ENCODE measurements at places on chromosomes 5 and 9. TPM values are rescaled to one million over a fixed set of nuclear protein-coding genes. Genes with fewer than 3 reads are reported as not detected.
A peak's percentile ranks its signal among the peaks of the same experiment; 100 is the strongest.

Gene IFNK
- total RNA-seq = not detected

Gene LIFR
- 61.1 TPM for total RNA-seq

DNA sequence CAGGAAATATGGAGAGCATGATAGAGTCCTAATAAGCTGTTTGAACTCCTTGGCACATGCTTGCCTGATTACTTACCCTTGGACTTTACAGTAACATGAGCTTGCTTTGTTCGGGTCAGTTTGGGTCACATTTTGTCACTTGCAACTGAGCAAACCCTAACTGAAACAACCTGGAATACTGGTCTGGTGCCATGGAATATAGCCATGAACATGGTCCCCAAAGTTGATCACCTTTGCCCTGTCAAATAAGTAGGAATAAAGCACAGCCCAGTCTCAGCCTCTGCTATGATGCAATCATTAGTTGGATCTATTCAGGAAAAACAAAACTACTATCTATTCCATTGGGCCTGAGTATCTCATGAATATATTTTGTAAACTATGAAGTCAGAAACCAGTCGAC is 18.2 kb downstream of the CDO1 start:
- H3K36me3 ChIP-seq = no peaks in the 10 kb centered on the region
- DNase-seq = no peak
- no peaks in the 10 kb centered on the region for H3K27me3 ChIP-seq

DNA sequence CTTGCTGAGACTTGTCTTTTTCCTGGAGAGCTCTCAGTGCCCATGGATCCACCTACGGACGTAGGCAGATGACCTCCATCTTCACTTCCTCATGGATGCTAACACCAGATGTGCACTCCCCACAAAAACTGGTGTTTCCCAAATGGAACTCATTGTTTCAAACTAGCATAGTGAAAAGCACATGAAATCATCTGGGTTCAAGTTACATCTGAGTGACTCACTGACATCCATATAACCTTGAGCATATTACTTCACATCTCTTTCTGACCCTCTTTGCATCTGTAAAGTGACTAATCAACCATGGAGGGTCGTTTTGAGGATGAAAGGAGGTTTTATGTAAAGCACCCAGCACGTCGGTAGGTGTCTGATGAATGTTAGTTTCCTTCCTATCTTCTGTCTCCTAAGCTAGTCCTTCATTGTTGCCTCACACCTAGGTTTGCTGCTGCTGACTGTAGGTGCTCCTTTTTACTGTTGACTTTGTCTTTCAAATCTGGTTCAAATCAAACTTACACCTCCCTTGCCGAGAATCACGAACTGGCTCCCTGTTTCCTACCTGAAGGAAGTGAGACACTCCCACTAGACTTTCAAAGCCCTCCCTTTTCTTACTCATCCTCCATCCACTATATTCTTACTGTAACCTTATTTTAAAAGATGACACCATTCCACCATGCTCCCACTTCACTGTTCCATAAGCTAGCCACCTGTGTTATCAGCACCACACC is 10.3 kb downstream of the OCLN start:
- H3K27ac ChIP-seq = no peak overlapping the region
- H3K36me3 ChIP-seq = no peaks in the 10 kb centered on the region
- DNase-seq = no peak
- no peaks in the 10 kb centered on the region for H3K4me1 ChIP-seq
- H3K4me3 ChIP-seq = no peak overlapping the region

GRCh38 chr9:89405826-89406225 is 87.5 kb downstream of the SECISBP2 start:
- no peak for DNase-seq
- H3K27me3 ChIP-seq = no peaks in the 10 kb centered on the region
- H3K27ac ChIP-seq = no peak overlapping the region
- H3K4me1 ChIP-seq = no peaks in the 10 kb centered on the region
- peak overlapping the region; percentile 42 for H3K4me3 ChIP-seq
- peaks cover 6% of the 10 kb centered on the region for H3K36me3 ChIP-seq

- no peaks in the 10 kb centered on the region for H3K4me1 ChIP-seq
- no peaks in the 10 kb centered on the region for H3K27me3 ChIP-seq
- DNase-seq = no peak
- H3K4me3 ChIP-seq = no peak overlapping the region
- H3K36me3 ChIP-seq = no peaks in the 10 kb centered on the region
Observed at GRCh38 chr9:132199056-132199455, 37.2 kb downstream of the NTNG2 start.

GRCh38 chr5:171493646-171494393 is 74.4 kb downstream of the FGF18 start:
- H3K27me3 ChIP-seq = no peaks in the 10 kb centered on the region
- DNase-seq = no peak
- H3K27ac ChIP-seq = peak overlapping the region; percentile 89

DNA sequence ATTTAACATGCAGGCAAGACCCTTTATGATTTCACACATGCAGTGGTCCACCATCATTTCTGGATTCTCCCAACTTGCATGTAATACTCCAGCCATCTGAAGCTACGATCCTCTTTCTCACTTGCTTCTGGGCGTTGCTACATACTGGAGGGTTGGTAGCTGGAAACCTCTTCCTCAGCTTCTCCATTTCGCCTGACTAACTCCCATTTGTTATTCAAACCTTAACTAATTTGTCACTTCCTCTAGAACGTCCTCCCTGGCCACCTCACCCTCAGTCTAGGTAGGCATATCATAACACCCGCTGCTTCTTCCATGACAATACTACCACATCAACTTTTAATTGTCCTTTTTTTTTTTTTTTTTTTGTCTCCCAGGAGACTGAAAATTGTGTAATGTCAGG is 72.6 kb upstream of the EQTN start:
- DNase-seq = no peak
- no peak overlapping the region for H3K4me3 ChIP-seq
- H3K36me3 ChIP-seq = no peaks in the 10 kb centered on the region
- peaks cover 42% of the 10 kb centered on the region for H3K4me1 ChIP-seq
- no peaks in the 10 kb centered on the region for H3K27me3 ChIP-seq

Gene WNT8A
- not detected for total RNA-seq

DNA sequence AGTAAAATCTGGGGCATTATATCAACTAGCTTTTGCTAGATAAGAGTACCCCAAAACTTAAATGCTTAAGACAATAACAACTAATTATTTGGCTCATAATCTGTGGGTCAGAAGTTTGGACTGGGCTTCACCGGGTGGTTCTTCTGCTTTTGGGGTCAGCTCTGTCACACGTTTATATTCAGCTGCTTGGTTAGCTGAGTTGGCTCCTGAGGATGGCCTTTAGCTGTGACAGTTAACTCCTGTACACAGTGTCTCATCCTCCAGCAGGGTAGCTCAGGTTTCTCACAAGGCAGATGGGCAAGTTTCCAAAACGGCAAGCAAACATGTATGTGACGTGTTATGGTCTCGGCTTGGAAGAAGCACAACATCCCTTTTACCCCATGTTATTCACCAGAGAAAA is 488.2 kb downstream of the TLE4 start:
- H3K27ac ChIP-seq = no peak overlapping the region
- DNase-seq = no peak
- H3K27me3 ChIP-seq = no peaks in the 10 kb centered on the region

Gene SLC6A3
- not detected for total RNA-seq

Gene F2RL1
- total RNA-seq = 8.3 TPM

- DNase-seq = no peak
- no peak overlapping the region for H3K27ac ChIP-seq
- no peaks in the 10 kb centered on the region for H3K27me3 ChIP-seq
- H3K4me3 ChIP-seq = no peak overlapping the region
Observed at GRCh38 chr9:131562032-131562959, 17.0 kb downstream of the PRRT1B start.

GRCh38 chr9:98104445-98104881 is 14.6 kb downstream of the TRIM14 start:
- H3K27me3 ChIP-seq = no peaks in the 10 kb centered on the region
- no peak overlapping the region for H3K27ac ChIP-seq
- DNase-seq = no peak
- H3K4me1 ChIP-seq = no peaks in the 10 kb centered on the region
- no peaks in the 10 kb centered on the region for H3K36me3 ChIP-seq

Gene SPATA31D1
- not detected for total RNA-seq

Gene PCDHA8
- total RNA-seq = not detected

DNA sequence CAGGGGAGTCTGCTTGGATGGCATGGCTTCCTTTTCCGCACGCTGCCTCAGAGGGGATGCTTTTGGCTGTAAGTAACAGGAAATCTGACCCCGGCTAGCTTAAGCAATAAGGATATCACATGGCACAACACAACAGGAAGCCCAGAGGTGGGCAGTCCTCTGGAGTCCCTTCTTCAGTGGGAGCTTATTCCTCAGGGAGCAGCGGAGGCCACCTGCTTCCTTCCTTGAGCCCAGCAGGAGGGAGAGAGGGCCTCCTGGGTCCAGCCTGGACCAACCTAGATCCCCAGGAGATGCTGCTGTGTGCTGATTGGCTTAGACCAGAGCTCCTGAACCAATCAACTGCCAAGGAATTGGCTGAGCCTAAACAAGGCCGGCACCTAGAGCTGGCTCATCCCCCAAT is 66.3 kb downstream of the C9orf50 start:
- no peaks in the 10 kb centered on the region for H3K36me3 ChIP-seq
- H3K4me1 ChIP-seq = peaks cover 4% of the 10 kb centered on the region
- H3K27ac ChIP-seq = no peak overlapping the region
- no peak for DNase-seq

Gene SHC3
- 1.5 TPM for total RNA-seq

DNA sequence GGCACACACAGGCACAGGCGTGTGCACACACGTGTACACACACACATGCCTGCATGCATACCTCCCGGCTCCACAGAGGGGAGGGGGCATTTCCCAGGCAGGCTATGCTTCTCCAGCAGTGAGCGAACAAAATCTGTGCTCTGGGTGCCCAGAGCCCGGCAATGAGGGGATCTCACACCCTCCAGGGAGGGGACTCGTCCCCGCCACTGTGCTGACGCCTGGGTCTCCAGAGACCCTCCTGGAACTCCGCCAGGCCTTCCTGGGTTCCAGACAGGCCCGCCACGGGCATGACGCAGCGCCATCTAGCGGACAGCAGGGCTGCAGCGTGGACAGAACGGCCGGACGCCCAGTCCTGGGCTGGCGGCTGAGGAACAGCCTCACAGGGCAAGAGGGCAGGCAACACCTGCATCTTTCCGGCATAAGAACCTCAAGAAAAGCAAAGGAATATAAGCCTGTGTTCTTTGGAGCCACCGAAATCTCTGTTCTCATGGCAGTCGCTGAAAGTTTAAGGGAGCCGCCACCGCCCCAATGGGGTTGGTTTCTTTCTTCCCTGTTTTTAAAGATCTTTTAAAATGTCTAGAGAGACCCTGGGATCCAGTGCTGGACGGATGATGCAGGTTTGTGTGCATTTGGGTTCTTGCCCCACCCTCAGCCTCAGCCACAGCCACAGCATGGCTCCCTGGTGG is 135.6 kb upstream of the PPP1R26 start:
- peaks cover 6% of the 10 kb centered on the region for H3K4me1 ChIP-seq
- H3K27me3 ChIP-seq = peaks cover 4% of the 10 kb centered on the region
- no peak for DNase-seq

DNA sequence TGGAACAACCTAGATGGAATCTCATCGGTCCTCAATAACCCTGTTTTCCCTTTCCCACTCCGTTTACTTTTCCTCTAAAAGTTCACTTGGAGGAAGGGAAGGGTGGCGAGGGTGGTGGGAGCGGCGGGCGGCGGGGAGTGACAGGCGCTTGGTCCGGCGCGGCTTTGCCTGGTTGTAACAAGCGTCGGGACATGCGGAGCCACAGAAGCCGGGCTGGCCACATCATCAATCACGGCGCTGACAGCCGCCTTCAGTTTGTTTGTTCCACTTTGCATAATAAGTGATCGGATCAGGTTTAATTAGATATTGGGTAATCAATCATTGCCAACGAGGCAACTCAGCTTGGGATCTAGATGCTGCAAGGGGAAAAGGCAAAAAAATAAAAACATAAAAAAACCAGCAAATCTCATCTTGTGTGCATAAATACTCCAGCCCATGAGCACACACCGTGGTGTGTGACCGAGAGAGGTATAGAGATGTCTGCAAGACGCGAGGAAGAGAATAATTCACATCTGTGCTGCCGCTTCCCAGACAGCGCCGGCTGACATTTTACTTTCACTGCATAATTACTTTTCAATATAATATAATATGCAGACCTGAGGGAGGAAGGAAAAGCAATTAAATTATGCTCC is 396.2 kb upstream of the IRX4 start:
- no peaks in the 10 kb centered on the region for H3K27me3 ChIP-seq
- no peaks in the 10 kb centered on the region for H3K36me3 ChIP-seq
- H3K27ac ChIP-seq = no peak overlapping the region
- H3K4me3 ChIP-seq = no peak overlapping the region

- DNase-seq = no peak
- no peaks in the 10 kb centered on the region for H3K27me3 ChIP-seq
- no peaks in the 10 kb centered on the region for H3K36me3 ChIP-seq
- H3K4me1 ChIP-seq = peaks cover 23% of the 10 kb centered on the region
Observed at GRCh38 chr5:142806841-142807267, 36.7 kb downstream of the ARHGAP26 start.

Gene DOCK2
- total RNA-seq = 32.1 TPM

- H3K4me3 ChIP-seq = no peak overlapping the region
- H3K4me1 ChIP-seq = no peaks in the 10 kb centered on the region
- peaks cover 19% of the 10 kb centered on the region for H3K36me3 ChIP-seq
- no peaks in the 10 kb centered on the region for H3K27me3 ChIP-seq
Observed at GRCh38 chr9:130609163-130609562, 29.8 kb downstream of the FUBP3 start.

Measured in thoracic aorta (tissue), 2 donors.